Activated T-cell treated with anti-CD3 and anti-CD28 coated beads, Interleukin-2, amount 50 U/mL, for 72 hours (primary cell): ENCODE measurements at places on chromosomes 12 and 14.

DNA sequence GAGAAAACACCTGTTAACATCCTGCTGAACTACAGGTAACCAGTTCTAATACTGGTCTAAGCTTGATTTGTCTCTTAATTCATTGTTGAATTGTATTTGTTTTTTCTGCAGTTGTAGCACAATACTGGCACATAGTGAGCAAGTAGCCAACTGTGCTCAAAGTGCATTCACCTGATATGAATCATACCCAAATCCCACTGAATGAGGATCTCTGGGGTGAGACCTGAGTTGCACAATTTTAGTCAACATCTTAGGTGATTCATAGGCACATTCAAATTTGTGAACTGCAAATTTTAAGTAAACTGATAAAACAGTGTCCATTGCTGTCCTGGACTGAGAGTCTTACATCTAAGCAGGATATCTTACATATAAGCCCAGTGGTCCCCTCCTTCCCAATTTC is 12.8 kb downstream of the KCNC2 start:
- DNase-seq, result no peak

DNA sequence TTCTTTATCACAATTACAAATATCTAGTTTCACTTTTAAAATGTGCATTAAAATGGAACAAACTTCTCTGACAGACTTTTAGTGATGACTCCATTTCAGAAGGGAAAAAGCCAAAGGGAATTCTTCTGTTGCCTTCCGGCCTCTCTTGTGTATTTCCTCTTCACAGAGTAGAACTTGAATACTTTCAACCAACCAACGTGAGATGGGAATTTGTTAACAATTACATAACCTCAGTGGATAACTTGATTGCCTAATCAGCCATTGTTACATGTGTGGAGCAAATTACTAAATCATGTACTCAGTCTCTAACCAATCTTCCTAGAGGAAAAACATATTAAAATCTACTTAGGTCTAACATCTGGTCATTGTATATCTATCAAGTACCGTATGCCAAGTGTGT is 291.1 kb downstream of the SYT1 start:
- DNase-seq, result no peak

GRCh38 chr12:108491256-108491655 is 23.8 kb upstream of the FICD start:
- DNase-seq, result no peak

GRCh38 chr12:18653465-18653864 is 84.3 kb downstream of the PLCZ1 start:
- no peak for DNase-seq

DNA sequence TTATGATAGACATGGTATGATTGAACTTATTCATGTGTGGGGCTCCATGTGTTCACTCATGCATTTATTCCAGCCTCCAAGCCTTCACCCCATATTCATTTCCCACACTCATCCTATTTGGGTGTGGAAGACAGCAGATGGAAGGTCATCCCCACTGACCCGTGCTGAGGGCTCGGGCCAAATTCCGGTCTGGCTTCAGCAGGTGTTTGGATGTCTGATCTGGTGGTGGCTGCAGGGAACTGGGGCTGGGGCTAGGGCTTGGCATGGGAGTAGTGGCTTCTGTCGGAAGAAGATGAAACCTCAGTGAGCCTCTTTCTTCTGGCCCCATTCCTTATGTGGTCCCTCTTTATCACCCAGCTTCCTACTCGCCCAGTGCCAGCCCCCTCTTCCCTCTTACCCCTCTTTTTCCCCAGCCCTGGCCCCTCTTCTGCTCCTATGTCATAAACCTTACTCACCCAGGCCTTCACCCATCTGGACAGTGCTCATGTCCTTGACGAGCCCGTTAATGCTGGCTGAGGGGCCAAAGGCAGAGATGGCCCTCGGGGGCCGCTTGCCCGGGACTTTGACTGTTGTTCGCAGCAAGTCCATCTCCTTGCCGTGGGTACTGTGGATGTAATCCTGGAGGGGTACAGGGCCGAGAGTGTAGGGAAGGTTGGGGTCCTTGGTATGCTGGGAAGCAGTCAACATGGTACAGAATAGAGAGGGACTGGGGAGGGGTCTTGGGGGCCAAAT is 8.0 kb downstream of the AGAP2 start:
- DNase-seq, result no peak

DNA sequence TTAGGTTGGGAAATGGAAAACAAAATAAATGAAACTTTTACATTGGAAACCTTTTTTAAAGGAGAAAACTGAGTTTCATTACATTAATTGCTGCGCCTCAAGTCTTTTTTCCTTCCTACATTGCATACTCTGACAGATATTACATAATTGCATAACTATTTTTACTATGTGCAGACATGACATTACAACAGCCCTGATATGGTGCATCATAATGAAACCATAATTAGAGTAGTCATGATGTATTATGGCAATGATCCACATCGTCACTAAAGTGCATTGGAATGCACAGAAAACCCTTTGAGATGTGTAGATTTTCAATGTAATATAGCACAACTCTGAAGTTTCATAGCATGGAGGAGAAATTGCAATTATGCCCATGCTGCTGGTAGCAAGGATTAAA is 217.8 kb upstream of the NPAS3 start:
- DNase-seq, result no peak

DNA sequence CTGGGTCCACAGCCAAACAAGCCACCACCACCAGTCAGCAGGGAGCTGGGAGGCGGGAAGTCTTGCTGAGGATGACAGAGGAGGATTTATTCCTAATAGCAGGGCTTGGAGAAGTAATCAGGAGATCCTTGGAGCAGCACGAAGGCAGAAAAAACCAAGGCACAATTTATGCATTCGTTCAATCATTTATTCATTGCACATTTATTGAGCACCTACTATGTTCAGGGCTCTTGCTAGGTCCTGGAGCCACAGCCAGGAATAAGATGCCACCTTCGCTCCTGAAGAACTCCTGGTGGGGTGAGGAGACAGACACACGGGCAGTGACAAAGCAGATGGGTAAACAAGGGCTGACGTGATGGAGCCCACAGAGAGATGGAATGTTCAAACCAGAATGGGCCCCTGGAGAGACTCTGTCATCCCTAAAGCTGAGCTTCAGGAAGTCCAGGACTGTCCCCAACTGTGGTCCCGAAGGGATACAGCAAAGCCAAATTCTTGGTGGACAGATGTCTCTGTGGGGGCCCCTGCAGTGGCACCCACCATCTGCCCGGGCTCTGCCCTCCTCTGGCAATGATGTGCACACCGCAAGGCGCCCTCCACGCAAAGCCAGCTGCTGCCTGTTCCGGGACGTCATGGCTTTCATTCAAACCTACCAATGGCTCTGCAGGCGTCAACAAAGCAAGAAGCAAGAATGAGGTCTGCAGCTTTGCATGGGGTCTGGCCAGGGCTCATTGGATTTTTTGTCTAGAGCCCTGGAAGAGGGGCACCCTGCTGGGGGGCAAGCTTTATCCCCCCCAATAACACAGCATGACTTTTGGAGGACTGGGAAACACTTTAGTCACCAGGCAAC is 3.0 kb upstream of the TESC start:
- no peak for DNase-seq
